ENCODE measurements at places on chromosomes 3 and 15.

DNA sequence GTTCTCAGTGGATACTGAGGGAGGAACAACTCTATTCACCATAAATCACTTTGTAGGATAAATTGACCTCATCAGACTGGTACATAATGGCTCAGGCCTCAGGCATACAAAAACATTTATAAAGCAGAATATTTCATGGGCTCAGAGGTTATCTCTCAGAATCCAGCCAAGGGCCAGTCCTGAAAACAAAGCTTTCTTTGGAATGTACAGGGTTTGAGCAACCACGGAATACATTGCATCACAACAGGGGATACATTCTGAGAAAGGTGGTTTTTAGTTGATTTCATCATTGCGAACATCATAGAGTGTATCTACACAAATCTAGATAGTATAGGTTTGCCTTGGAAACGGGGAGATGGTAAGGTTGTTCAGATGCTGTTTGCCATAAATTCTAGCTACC, 33.4 kb upstream of the CTDSPL2 start:
- no peak for DNase-seq

GRCh38 chr15:32089851-32090359, 59.6 kb downstream of the CHRNA7 start:
- DNase-seq: no peak

GRCh38 chr15:24772686-24773373, 97.3 kb downstream of the NPAP1 start:
- DNase-seq: peak; percentile 9

DNA sequence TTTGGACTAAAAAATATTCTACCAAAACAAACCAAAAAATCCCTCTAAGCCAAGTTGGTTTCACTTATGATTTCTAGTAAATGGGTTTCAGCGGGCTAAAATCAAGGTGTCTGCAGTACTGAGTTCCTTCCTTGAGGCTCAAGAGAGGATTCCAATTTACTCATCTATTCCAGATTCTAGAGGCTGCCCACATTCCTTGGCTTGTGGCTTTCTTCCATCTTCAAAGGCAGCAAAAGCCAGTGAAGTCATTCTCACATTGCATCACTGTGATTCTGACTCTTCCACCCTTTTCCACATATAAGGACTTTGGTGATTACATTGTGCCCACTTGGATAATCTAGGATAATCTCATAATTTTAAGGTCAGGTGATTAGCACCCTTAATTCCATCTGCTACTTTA, 48.1 kb downstream of the DPPA2 start:
- DNase-seq: no peak

- DNase-seq: no peak
These were observed 53.0 kb upstream of the SNRPA1 start for GRCh38 chr15:101348015-101348414.

- no peak for DNase-seq
These were observed 262.6 kb downstream of the MAGI1 start for GRCh38 chr3:65776081-65776480.

DNA sequence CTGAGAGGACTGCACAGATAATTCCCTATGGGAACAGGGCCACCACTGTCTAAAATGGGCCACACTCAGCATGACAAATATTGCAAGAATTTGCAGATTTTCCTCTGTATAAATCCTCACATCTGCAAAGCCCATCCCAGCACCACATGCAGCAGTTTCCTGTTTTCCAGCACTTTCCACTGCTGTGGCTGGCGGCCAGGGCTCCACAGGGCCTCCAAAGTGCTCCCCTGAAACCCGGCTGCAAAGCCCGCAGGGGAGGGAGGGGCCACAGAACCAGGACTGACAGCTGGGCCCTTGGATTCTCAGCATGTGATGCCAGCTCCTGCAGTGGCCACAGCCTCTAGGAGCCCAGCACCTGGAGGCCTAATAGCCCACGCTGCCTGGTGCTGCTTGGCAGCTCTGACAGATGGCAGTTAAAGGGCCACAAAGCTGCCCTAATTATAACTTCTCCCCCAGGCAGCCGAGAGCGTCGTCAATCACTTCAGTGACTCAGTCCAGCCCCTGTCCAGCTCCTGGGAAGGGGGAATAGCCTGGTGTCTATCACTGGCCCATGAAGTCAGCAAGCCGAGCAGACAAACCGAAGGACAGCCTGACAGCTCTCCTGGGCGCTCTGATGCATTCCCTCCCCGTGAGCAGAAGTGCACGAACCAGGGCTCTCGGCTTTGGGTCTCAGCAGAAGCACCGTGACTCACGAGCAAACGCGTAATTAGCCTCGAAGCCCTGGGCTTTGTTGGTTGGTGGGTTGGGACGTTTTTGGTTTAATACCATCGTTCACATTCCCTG, 4.7 kb downstream of the LRRC15 start:
- no peak for DNase-seq

DNA sequence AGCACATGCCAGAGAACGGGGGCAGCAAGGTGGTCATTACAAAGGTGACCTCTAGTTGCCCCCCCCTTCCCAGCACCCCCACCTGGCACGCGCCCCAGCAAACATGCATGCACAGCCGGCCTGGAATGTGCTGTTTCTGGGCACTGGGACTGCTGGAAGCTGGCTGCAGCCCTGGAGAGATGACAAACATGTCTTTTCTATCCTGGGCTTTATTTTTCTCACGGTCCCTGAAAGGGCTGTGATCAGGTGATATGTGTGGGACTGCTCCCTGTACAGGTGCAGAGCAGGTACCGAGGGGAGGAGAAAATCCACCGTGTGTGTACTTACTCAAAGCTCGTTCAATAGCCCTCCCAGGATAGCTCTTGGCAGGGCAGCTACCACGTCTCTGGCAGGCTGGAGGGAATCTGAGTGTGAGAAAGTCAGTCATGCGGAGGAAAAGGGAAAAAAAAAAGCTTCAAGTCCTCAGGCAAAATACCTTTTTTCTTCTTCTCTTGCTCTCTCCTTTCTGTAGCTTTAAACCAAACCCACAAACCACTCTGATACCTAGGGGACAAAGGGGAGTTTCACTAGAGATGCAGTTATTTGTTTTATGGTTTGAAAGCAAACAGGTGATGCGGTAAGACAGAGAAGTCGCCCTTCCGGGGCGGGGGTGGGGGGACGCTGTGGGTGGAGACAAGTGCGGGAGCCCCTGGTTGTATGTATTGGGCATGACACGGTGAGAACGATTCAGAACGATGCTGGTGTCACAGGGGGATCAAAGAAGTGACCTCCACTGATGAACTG, 5.0 kb upstream of the HES1 start:
- DNase-seq: no peak

DNA sequence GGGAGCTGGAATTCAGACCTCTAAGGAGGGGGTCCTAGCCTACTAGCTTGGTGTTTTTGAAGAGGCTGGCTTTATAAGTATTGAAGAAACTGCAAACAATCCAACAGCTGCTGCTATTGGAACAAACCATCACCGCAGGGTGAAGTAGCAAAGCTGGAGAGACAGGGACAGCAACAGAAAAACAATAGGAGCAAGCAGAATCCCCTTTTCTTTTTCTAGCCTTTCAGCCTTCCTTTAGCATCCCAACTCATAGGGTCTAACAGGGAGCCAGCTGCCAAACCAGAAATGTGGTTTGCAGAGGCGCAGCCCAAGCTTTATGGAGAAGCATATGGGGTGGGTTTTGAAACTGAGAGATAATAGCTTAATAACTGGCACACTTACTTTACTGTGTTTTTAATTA, 106.2 kb upstream of the CHMP2B start:
- DNase-seq: no peak

GRCh38 chr15:81270781-81271491, 53.0 kb downstream of the STARD5 start:
- DNase-seq: no peak

DNA sequence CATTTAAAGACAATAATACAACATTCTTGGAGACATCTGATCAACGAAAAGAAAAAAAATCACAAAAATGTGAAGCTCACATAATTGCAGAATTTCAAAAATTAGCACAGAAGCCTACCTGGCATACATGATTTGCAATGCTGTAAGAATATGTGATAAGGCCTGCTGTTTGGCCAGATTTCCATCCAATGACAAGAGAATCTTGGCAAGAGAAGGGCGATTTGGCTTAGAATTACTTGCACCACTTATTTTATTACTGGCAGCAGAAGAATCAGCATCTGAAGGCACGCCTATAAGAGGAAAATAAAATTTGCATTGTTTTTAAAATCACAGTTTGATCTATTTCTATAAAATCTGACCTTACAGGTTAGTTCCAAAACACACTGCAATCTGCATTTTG, 70.3 kb upstream of the OCA2 start:
- DNase-seq: no peak

DNA sequence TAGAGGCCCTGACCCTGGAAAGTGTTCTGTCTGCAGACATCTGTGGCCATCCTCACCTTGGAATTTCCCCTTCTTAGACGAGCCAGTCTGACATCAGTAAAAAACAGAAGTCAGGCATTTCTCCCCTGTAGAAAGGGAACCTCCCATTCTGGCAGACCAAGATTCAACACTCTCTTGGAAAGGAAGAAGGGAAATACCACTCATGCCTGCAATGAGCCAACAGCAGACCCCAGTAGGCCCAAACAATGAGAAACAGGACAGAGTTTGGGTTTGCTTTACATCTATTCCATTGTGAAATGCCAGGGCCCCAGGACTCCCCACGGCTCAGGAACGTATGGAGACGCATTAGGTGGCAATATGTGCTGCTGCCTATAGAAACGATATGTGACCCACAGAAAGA, 264.0 kb upstream of the NSMCE3 start:
- no peak for DNase-seq

- DNase-seq: no peak
These were observed 78.9 kb downstream of the TBC1D2B start for GRCh38 chr15:77998592-77998991.

- DNase-seq: no peak
These were observed 7.6 kb downstream of the SELENOS start for GRCh38 chr15:101269479-101270223.

DNA sequence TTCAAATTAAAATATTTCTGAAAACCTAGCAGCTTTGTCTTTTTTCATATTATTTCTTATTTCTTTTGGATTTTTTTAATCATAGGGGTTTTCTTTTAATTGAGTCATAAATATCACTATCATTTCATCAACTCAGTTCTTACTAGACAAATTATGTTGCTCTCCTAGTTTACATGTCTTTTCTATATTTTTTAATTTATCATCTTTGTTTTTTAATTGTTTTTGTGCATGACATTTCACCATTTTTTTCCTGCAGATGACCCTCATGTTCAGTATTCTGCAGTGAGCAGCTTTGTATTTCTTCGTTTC, 89.9 kb downstream of the RASA2 start:
- DNase-seq: no peak

GRCh38 chr15:90062462-90062932, 39.8 kb downstream of the IDH2 start:
- no peak for DNase-seq

DNA sequence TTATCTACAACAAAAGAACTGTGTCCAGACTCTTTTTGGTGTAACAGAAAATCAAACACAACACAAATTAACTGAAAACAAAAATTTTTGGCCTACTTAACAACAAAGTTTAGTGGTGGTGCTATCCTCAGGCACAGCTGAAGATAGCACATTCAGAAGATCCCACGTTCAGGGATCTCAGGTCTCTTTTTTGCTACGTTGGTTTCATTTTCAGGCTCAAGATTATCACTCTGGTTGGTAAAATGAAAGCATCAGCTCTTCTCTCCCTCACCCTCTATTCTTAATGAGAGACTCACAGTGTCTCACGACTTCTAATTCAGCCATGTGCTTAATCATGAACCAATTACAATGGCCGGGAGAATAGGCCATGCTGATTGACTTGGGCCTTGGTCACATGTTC, 146.9 kb upstream of the PTPRG start:
- DNase-seq: no peak

DNA sequence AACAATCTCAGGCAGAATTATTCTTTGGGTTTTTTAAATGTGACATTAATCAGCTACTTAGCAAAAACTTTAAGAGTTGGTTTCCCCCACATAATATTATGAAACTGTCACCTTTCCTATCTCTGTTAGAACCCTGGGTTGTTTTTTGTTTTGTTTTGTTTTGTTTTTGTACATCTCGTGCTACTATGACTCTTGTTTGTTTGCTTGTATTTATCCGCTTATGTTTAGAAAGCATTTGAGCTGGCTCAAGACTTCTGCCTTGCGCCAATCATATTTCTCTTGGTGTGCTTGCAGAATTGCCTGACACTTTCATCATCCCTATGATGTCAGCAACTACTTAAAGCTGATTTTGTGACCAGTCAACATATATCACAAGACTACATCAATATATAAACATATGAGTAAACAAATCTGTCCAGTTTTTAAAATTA, 116.9 kb downstream of the DCLK3 start:
- no peak for DNase-seq

- DNase-seq: no peak
These were observed 64.9 kb upstream of the PIK3R4 start for GRCh38 chr3:130811557-130811956.

- no peak for DNase-seq
These were observed 88.3 kb upstream of the CLSTN2 start for GRCh38 chr3:139846729-139847128.

- no peak for DNase-seq
These were observed 109.7 kb upstream of the FAM3D start for GRCh38 chr3:58776231-58776630.

- DNase-seq: no peak
These were observed 39.0 kb downstream of the FAM3D start for GRCh38 chr3:58627570-58627885.

GRCh38 chr3:143441516-143442171, 322.1 kb downstream of the CHST2 start:
- no peak for DNase-seq

DNA sequence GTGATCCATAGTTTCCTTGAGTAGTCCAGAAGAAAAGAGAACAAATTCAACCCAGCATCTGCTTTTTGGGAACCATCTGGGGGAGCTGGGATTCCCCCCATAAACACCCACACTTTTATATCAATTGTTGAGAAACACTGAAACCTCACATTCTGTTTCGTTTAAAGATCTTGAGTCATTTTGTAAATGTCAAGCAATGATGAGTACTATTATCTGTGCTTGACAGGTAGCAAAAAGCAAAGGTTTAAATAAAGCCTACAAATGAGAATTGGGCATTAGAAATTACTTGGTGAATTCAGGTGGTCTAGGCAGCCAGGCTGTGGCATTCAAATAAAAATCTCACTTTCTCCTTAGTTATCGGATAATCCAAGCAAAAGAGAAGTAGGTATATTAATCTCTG, 75.7 kb downstream of the TMEM266 start:
- no peak for DNase-seq

DNA sequence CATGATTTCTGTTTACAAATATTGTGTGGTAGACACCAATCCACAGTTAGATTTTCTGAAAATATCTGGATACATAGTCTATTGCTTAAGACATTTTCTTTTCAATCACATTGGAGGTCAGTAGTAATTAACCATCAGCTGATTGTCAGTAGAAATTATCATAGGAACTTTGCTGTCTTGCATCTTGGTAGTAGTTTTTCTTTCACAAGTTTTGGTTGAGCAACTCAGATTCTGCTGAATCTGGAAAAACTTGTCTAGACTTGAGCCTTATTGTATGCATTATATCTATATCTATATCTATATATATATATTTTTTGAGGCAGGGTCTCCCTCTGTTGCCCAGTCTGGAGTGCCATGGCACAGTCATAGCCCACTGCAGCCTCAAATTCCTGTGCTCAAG, 4.0 kb downstream of the RAB11A start:
- no peak for DNase-seq

- no peak for DNase-seq
These were observed 28.1 kb downstream of the SNX33 start for GRCh38 chr15:75675579-75676404.

- DNase-seq: no peak
These were observed 40.1 kb downstream of the CPN2 start for GRCh38 chr3:194311000-194311399.

Measured in stimulated activated effector memory CD8-positive, alpha-beta T cell treated with anti-CD3 and anti-CD28 coated beads, Interleukin-12 subunit alpha, Interleukin-12 subunit beta, amount 100 ng/mL, for 72 hours (primary cell).